ENCODE measurements at places on chromosomes 5 and 9.

DNA sequence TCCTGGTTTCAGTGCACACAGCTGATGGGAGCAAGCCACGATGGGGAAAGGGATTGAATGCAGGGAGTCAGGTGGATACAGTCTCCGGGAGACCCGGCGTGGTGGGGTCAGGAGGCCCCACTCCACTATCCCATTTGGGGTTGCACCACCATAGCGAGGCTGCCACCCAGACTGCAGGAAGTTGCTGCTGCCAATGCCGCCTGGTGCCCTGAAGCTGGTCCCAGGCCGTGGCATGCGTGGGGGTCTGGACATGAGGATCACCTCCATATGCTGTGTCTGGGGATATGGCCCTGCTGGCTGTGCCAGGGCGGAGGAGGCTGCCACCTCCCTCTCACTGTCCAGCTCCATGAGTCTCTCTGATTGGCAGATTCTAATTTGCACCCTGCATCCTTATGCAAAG, 45.3 kb downstream of the COL5A1 start:
- no peak for DNase-seq

DNA sequence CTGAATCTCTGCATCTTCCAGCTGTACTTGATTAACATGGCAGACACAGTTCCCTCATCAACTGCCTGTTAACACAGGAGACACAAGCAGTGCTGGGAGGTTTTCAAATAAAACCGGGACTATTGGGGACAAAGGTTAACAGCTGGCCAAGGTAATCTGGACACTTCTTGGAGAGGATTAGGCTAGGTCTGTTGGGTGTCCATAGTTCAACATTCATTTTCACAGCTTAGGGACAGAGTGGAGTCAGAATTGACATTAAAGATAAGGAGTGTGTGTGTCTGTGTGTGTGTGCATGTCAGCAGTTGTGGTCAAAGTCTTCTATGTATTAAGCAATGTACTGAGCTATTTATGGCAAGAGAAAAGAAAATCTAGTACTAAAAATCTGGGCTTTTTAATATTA, 216.2 kb downstream of the MED10 start:
- DNase-seq = no peak

GRCh38 chr5:95728494-95729114, 2.5 kb upstream of the RHOBTB3 start:
- no peak for DNase-seq

DNA sequence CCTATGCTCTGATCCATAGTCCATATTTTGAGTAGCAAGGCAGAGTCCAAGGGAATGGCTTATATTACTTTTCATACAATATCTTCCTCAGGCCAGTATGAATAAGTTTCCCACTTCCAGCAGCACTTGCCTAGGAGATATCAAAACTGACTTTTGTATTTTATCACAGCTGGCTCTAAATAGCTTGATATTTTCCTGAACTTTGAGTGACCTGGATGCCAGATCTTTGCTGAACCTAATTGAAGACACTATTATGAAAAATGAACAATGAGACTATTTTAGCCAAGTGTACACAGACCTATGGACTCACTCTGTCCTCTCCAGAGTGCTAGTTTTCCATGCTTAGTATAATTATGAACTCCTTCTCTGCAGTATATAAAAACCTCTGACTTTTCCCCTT, 475.6 kb upstream of the PTGER4 start:
- DNase-seq = no peak

All from NCI-H1694 (cell line).